Cardiac atrium fibroblast (primary cell): ENCODE measurements at places on chromosomes 11 and 22. TPM values are rescaled to one million over a fixed set of nuclear protein-coding genes. Genes with fewer than 3 reads are reported as not detected.

The LTO1 gene
- 7.0 and 19.9 TPM in 2 replicates for total RNA-seq

The FAM180B gene
- not detected in 2 replicates for total RNA-seq

The CASP1 gene
- 8.4 and 12.3 TPM in 2 replicates for total RNA-seq

The GAS2 gene
- 1.8 TPM in 1 of 2 replicates, not detected in the other for total RNA-seq

The TSGA10IP gene
- total RNA-seq: not detected in 2 replicates

The MMP3 gene
- total RNA-seq: not detected in 2 replicates

The ARHGAP1 gene
- total RNA-seq: 39.9 and 50.1 TPM in 2 replicates

The BATF2 gene
- 0.16 TPM in 1 of 2 replicates, not detected in the other for total RNA-seq

The DDX25 gene
- not detected in 2 replicates for total RNA-seq
